ENCODE measurements at places on chromosomes 3 and 15.

- DNase-seq, result peak; percentile 43
These were observed 43.6 kb downstream of the TBC1D2B start for GRCh38 chr15:78033864-78034263.

DNA sequence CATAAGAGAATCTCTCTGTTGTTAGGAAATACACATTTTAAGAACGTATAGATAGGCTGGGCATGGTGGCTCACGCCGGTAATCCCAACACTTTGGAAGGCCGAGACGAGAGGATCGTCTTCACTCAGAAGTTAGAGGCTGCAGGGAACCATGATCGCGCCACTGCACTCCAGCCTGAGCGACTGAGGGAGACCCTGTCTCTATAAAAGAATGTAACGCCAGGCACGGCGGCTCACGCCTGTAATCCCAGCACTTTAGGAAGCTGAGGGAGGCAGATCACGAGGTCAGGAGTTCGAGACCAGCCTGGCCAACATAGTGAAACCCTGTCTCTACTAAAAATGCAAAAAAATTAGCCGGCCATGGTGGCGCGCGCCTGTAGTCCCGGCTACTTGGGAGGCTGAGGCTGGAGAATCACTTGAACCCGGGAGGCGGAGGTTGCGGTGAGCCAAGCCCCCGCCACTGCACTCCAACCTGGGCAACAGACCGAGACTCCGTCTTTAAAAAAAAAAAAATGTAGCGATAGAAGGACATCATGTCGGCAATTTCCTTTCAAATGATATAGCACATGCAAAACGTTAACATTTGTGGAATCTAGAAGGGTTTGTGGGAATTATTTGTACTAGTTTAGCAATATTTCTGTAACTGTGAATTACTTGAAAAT is 730 bp upstream of the RPL14 start:
- no peak for DNase-seq

DNA sequence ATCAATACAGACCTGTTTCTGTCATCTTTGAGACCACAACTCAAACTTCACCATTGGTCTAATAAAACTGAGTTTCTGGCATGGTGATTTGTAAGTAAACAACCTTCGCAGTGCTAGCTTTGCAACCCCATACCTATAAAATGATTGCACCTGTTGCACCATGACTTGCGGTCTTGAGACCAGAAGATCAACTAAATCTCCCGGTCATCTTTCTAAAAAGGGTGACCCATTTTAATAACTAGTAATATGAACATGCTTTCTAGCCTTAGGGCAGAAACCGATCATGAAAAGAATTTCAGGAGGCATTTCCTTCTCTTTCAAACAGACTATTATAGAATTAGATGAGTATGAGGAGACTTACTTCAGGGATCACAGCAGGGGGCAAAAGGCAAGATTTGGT is 151.9 kb upstream of the ZNF385D start:
- DNase-seq, result no peak

DNA sequence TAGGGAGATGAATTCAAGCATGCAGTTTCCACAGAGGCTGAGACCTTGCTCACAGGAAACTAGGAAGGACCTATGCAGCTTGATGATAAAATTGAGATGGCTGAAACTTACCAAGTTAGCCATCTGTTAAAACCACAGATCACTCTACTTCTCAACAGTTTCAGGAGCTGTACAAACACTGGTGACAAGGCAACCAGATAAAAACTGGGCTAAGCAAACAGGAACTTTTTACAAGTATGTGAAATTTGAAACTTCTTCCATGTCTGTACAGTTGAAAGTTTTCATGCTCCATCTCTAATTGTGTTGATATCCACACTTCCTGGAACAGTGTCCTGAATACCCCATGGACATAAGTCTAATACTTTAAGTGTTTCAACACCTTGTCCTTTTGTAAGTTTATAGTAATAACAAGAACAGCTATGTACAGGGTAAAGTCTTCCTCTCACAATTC is 78.2 kb downstream of the FAIM start:
- peak; percentile 31 for DNase-seq

DNA sequence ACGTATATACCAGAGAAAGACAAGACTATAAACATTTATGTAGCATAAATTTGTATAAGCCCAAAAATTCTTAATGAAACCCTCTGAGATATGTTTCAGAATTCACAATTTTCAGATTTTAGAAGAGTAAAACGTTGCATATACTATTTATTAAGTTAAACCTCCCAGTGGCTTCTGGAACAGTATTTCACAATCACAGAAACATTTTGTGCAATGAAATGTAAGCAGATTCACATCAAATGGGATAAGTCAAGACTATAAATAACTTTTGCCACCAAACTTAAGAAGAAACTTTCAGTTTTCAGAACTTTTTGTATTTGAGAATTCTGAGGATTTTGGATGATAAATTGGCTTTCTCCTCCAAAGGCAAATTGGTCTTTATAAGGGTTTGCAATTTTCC is 9.2 kb downstream of the SLTM start:
- no peak for DNase-seq

- DNase-seq, result no peak
These were observed 118.3 kb upstream of the FRMD4B start for GRCh38 chr3:69504232-69504631.
